Fibroblast of skin of right biceps (primary cell): ENCODE measurements at places on chromosomes 1 and 21.

DNA sequence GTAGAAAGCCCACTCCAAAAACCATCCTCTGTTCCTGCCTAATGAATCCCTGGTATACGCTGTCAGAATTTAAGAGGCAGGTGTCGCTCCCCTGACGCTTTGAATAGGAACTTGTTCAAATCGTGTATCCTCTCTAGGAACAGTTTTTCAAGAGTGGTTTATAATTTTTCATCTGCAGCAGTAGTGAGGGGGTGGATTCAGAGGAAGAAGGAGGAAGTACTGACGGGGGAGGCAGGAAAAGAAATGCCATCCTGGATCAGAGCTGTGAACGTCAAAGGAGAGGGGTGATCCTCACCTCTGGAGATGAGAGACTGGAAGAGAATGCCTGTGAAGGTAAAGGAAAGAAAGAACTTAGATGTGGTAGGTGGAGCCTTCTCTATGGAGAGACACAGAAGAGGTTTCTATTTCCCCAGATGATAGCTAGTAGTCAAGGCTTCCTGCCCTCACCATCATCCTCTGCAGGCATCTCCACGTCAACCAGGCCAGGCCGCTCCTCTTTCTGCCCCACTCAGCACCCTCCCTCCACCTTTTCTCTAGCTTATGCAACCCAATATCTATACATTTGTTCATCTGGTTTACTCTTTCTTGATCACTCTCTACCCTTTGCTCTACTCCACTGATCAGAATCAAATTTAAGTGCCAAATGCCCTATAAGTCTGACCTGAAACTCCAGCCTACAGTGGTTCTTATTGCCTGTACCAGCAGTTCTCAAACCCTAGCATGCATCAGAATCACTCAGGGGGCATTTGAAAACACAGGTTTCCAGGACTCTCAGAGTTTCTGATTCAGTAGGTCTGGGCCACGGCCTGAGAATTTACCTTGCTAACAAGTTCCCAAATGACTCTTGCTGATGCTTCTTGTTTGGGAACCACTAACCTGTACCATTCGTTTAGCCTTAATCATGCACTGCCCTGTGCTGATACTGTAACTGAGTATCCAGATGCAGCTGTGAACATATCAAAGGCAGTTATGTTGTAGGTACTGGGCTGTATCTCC, 13.1 kb upstream of the BCL9 start:
- DNase-seq = no peak

GRCh38 chr1:235932090-235932510, 65.4 kb upstream of the LYST start:
- no peak for DNase-seq

DNA sequence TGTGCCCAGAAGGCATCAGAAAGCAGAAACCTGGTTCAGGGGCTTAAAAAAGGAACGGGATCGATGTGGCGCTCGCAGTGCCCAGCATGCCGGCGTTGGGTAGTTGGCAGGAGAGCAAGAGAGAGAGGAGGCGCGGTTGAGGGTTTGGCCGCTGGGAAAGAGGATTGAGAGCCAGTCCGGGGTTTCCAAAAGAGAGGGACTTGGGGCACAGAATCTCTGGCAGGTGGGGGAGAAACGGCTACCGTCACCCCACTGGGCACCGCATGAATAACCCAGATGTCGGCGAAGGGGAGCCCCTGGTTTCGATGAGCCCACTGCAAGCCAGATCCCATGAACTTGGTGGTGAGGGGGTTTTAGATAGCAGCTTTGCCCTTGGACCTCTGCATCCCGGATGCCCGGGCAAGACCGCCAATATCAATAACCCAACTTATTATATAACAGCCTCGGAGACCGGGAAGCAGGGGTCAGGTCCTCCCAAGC, 60.4 kb upstream of the ACOT11 start:
- DNase-seq = no peak

GRCh38 chr21:38042246-38042645, 126.0 kb upstream of the KCNJ6 start:
- DNase-seq = no peak

- DNase-seq = no peak
Observed at GRCh38 chr21:44684483-44684882, 2.5 kb upstream of the KRTAP12-1 start.

GRCh38 chr1:94044290-94044790, 76.6 kb downstream of the ABCA4 start:
- DNase-seq = no peak

DNA sequence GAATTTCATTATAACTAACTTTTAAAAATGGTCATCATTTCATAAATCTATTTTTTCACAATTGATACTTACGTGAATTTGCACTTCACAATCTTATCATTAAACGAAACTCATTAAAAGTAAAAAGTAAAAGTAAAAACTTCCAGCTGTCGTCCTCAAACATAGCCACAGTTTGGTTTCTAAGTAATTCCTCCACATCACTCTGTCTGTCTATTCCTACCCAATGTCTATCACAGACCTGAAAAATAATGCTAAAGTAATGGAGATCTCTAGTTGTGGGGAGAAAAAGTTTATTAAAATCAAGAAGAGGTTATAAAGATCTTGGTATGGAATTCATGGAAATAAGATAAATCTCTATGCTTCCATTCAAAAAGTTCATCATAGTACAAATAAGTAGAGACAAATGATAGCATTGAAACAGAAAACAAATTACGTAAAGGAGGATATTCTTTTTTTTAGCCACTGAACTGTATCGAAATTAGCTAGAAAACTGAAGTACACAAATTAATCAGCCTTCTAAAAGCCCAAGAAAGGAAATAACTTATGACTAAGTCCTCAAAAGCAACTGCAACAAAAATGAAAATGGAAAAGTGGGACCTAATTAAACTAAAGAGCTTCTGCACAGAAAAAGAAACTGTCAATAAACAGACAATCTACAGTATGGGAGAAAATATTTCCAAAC, 148.6 kb downstream of the TIAM1 start:
- DNase-seq = no peak

GRCh38 chr1:51605961-51606723, 10.8 kb upstream of the OSBPL9 start:
- no peak for DNase-seq

GRCh38 chr21:32878661-32879060, 107.1 kb upstream of the PAXBP1 start:
- DNase-seq = no peak

DNA sequence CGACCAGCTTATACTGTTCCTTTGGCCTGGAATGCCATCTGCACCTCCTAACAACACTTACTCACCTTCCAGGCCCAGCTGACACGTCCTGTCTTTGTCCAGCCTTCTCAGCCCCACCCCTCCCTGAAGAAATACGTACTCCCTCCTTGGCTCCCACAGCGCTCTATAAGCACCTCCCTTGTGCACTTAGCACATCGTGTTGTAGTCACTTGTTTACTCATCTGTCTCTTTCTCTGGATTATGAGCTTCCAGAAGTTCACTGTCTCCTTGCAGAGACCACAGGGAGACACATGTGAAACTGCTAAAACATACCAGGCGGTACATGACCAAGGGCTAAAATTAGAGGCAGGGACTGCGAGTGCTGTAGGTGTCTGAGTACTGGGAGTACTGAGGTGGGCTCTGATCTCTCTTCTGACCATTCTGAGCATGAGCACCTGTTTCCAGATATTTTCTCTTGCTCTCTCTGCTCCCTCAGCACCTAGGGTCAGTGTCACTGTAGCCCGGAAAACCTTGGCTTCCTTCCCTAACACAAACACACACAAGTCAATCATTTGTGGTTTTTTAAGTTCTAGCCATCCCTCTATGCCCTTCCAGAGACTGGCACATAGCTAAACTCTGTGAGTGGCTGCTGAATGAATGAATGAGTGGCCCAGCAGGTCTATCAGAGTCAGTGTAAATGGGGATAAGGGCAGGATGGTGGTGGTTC, 5.1 kb downstream of the DCST1 start:
- no peak for DNase-seq

DNA sequence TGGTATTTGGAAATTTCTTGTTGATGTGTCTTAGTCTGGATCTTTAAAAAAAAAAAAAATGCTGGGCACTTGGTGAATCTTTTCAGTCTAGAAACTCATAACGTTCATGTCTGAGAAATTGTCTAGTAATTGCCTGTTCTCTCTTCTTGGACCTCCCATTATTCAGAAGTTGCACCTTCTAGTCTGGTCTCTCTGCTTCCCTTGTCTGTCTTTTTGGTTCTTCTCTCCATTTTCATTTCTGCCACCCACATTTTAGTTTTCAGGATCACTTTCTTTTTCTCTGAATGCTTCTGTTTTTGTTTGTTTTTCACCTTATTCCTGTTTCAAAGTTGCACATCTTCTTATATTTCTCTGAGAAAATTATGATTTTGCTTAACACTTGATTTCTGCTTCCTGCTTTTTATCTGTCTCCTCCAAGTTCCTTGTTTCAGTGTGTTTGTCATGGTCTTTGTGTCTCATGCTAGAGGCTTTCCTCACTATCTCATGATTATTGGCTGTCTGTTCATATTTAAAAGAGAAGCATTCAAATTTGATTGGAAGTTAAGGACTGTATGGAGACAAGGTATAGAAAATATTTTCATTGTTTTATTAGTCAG, 21.3 kb downstream of the BACE2 start:
- no peak for DNase-seq

DNA sequence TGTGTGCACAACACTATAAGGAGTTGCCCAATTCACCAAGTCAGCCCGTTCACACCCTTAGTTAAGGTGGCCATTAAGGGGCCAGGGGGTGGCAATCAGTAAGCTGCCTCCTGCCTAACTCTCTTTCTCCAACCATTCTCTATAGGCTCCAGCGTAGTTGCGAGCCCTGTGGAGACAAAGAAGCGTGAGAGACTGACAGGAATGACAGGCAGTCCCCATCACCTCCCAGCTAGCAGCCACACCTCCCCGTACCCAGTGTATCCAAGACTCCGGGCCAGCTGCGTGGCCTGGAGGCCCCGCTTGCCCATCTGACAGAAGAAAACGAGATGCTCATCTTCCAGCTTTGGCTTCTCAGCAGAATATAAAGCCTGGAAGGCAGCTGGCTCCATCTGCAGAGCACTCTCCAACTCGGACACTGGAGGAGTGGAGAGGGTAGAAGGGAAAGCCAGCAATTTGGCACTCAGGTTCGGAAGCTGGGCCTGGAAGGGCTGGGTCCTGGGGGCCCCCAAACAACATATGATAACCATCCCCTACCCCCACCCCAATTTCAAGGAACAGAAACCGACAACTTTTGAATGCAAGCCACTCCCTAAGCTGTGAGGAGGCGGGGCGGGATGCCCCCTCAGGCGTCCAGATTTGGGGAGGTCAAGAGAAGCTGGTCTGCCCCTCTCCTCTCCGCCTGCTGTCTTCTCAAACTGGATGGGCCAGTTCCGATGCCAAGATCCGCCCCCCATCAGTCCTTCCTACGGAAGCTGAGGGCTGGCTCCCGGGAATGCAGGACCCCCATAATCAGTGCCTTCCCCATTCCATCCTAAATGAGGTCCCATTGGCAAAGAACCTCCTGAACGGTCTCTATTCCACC, 872 bp downstream of the TSTD1 start:
- DNase-seq = no peak

DNA sequence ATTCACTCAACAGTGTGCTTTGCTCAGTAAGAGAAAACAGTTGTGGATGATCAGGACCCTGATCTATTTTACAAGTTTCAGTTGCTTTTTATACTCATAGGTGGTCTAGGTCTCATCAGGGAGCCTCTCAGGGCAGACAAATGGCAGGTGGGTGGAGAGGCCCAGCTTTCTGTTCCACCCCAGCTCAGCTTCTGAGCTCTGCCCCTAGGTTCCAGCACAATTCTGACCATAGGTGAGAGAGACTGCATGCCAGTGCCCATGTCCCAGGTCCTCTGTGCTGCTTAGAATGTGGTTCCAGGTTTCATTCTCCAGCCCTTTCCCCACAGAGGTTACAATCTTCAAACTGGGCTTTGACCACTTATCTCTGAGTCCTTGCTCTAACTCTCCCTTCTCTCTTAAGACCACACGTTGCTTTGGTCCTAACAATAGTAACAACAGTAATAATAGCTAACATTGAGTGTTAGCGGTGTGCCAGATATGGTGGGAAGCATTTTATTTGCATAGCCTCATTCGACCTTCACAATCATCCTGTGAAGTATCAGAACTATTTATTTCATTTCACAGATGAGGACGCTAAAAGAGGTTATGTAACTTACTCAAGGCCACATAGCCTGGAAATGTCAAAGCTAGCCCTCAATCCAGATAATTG, 19.6 kb upstream of the DUSP10 start:
- DNase-seq = no peak

- no peak for DNase-seq
Observed at GRCh38 chr1:184395370-184395769, 8.5 kb downstream of the C1orf21 start.

DNA sequence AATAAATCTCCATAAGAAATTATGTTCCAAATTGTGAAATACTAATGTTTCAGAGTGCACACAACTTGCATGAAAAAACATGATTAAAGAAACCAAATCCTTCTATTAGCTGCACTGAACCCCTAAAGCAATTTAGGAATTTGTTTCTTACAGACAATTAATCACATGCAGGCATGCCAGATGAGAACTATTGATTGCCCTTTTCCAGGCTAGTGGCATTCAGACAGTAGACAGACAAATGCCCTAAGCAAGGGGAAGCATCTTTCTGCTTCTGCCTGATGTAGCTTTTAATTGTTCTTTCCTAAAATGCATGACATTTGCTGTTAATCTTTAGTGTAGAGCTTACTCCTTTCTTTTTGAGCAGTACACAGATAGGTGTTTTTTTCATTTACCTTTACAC, 229.5 kb downstream of the DPYD start:
- no peak for DNase-seq

- DNase-seq = no peak
Observed at GRCh38 chr1:116178837-116179236, 67.6 kb downstream of the MAB21L3 start.

DNA sequence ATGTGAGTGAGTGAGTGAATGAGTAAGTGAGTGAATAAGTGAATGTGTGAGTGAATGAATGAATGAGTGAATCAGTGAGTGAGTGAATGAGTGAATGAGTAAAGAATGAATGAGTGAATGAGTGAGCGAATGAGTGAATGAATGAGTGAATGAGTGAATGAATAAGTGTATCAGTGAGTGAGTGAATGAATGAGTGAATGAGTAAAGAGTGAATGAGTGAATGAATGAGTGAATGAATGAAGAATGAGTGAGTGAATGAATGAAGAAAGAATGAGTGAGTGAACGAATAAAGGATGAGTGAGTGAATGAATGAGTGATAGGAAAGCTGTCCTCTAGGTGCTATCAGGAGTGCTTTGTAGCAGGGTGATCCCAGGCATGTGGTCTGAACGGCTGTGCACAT, 35.7 kb downstream of the CFAP74 start:
- no peak for DNase-seq

DNA sequence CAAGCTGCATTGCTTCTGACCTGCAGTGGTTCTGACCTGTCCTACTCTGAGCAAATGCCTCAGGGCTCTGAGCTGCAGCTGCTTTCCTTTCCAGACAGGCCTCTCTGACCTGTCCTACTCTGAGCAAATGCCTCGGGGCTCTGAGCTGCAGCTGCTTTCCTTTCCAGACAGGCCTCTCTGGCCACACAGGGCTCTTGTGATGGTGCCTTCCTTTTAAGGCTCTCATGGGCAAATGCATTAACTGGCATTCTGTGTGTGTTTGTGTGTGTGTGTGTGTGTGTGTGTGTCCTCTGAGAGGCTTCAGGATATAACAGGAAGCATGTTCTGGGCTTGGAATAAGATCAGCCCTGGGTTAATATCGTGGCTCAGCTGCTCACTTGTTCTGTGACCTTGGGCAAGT, 131.3 kb downstream of the NTPCR start:
- no peak for DNase-seq

- no peak for DNase-seq
Observed at GRCh38 chr1:178335426-178335825, 161.3 kb downstream of the CLEC20A start.
